ENCODE measurements at places on chromosomes 7 and 10.
A peak's percentile ranks its signal among the peaks of the same experiment; 100 is the strongest.

GRCh38 chr10:66283064-66283463 is 642.8 kb upstream of the LRRTM3 start:
- no peak for DNase-seq

DNA sequence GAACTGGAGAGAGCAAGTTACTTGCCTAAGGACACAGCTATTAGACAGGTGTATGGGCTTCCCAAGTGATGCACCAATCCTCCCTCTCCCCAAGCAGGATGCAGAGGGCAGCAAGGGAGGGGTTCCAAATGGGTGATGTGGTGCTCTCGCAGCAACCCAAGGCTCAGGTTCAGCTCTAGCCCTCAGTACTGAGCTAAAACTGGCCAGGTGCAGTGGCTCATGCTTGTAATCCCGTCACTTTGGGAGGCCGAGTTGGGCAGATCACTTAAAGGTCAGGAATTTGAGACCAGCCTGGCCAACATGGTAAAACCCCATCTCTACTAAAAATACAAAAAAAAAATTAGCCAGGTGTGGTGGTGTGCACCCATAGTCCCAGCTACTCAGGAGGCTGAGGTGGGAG is 40.7 kb downstream of the GPRIN2 start:
- peak; percentile 37 for DNase-seq

- DNase-seq: no peak
Observed at GRCh38 chr10:111108441-111108840, 31.6 kb downstream of the ADRA2A start.

DNA sequence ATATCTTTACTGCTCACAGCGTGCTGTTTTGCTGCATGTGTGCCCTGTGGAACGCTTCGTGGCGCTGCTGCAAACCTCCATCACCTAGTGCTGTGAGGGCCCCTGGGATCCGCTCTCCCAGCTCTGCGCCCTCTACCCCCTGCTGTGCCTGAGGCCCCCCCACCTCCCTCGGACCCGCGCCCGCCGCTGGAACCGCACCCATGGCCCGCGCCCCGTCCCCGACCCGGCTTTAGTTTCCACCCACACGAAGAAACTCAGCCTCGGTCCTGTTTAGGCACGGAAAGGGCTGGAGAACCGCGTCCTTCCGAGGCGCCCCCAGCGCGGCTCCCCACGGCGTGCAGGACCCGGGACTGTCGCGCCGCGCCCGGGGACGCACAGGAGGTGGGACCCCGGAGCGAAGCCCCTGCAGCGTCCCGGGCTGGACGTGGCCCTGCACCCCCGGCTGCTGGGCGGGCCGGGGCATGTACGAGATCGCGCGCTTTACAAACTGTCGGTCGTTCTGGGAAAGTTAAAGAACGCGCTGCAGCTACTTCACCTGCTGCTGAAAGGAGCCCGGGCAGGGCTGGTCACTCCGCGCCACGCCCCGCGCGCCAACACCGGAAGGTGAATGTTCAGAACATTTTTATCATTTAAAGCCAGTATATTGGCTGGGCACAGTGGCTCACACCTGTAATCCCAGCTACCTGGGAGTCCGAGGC is 54.3 kb downstream of the BMS1 start:
- DNase-seq: no peak

Data from Right ventricle myocardium inferior (tissue), 1 donor.